Stimulated activated CD4-positive, alpha-beta T cell treated with anti-CD3 and anti-CD28 coated beads, TNF-alpha, amount 100 ng/mL, for 24 hours (primary cell): ENCODE measurements at places on chromosomes 3 and 15.

GRCh38 chr15:77032052-77032646, 37.2 kb downstream of the PSTPIP1 start:
- DNase-seq, result no peak

- DNase-seq, result no peak
Measured at GRCh38 chr3:180102134-180102533, 65.4 kb upstream of the PEX5L start.

DNA sequence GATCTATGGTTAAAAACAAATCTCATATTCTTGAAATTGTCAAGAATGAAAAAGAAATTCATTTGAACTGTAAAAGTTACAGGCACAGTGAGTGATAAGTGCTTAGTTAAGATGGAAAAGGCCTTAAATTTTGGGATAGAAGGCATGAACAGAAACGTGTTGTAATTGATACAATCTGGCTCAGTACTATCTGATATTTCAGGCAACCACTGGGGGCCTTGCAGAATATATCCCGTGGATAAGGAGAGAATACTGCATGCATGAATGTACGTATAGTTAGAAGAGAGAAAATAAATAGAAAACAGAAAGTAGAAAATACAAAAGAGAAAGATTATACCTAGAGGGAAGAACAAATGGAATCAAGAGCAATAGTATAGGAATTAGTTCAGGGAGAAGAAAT, 741.4 kb upstream of the CCDC54 start:
- DNase-seq, result no peak

DNA sequence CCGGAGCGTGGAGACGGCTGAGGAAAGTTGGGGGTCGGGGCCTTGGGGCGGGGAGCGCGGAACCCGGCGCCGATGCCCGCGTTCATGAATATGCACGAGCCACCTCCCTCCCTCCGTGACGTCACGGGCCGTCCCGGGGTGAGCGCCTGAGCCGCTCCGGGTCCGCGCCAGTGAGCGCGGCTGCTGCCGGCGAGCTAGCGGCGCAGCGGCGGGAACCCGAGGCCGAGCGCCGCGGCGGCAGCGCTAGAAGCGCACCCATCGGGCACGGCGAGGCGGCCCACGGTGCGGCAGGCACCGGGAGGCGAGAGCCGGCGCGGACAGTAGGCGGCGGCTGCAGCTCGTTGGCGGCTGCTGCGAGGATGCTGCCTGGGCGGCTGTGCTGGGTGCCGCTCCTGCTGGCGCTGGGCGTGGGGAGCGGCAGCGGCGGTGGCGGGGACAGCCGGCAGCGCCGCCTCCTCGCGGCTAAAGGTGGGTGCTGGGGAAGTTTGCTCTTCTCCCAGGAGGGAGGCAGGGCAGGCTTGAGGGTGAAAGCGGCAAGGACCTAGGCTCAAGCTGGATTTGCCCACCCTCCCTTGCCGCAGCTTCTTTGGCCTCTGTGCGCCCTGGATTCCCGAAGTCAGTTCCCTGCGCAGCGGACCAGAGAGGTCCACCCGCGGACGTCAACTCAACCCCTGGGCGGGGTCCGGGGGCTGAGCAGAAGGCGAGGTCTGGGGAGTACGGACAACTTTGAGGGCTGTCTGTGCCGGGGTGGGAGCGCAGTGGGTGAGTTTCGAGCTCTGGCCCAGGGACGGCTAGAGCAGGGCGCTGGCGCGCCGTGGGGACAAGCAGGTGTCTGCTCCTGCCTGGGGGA, at the start of gene CLSTN2:
Gene CLSTN2 (plus strand): TSS at position 170 of the 850 bp plus-strand sequence.
- no peak for DNase-seq

- no peak for DNase-seq
Measured at GRCh38 chr3:71466483-71466882, 117.0 kb downstream of the FOXP1 start.

DNA sequence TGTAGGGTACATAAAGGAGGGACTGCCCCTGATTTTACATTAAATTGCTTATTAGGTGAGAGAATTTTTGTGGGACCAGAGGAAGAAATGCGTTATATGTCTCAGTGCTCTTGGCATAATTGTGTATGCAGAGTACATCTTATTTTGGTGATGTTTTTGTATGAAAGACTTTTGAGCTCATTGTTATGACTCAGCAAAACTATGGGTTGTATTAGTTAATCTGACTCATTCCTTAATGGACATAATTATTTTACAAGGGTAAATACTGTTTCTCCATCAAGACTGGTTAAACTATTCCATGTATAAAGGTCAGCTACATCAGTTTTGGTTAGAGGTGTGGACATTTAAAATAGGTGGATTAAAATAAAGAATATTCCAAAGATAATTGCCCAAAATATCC, 156.8 kb downstream of the ALCAM start:
- DNase-seq, result no peak

- no peak for DNase-seq
Measured at GRCh38 chr3:50297896-50298725, 1.1 kb downstream of the HYAL3 start.

GRCh38 chr15:83653288-83653638, 660 bp upstream of the ADAMTSL3 start:
- no peak for DNase-seq

- no peak for DNase-seq
Measured at GRCh38 chr15:94168250-94168649, 63.1 kb upstream of the MCTP2 start.

- DNase-seq, result no peak
Measured at GRCh38 chr3:52432691-52433141, 12.2 kb downstream of the SEMA3G start.

- no peak for DNase-seq
Measured at GRCh38 chr3:4398120-4398940, 68.7 kb downstream of the SUMF1 start.

DNA sequence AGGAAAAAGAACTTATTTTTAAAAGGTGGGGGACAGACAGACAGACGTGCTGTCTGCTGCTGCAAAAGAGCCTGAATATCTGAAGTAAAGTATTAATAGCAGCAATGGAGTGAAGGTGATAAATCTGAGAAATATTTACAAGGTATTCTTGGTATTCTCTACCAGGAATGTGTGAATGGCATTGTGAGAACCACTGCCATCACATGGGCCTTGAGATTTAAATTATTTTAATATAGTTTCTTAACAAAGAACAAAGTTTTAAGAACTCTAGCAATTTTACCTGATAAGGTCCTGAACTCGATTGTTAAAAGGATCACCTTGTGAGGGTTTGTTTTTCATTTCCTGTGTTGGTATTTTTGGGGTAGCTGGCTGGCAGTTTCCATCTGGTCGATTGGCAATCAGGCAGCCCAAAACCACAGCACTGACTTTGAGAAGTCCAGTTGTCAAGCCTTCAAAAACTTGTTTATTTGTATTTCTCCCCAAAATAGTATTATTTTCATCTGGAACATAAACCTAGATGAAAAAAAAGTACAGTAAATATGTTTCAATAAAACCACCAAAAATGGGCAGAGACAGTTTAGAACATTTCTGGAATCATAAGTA, 97.3 kb downstream of the ISL2 start:
- no peak for DNase-seq

DNA sequence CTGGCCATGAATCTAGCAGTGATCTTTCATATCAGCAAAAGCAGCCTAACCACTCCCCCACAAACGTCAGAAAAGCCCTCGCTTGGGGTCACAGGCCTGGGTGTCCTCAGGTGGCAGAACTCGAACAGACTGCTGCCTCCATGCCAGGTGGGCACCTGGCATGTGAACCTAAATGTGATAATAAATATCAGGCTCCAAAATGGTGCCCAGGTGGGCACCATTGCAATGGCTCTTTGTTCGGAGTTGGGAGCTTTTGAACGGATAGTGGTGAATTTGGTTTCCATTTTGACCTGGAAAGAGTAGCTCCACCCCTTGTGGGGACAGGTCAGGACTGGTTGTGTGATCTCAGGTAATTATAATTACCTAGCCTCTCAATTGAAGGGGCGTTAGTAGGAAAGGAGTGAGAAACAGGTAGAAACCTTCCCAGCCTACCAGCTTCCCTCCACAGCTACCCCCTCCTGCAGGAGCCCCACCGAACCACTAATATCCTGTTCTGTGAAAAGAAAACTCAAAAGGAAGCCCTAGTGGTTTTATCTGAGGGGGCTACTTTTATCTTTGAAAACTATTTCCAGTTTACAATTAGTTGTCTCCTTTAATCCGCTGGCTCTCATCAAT, 18.1 kb downstream of the MYO1E start:
- DNase-seq, result no peak

DNA sequence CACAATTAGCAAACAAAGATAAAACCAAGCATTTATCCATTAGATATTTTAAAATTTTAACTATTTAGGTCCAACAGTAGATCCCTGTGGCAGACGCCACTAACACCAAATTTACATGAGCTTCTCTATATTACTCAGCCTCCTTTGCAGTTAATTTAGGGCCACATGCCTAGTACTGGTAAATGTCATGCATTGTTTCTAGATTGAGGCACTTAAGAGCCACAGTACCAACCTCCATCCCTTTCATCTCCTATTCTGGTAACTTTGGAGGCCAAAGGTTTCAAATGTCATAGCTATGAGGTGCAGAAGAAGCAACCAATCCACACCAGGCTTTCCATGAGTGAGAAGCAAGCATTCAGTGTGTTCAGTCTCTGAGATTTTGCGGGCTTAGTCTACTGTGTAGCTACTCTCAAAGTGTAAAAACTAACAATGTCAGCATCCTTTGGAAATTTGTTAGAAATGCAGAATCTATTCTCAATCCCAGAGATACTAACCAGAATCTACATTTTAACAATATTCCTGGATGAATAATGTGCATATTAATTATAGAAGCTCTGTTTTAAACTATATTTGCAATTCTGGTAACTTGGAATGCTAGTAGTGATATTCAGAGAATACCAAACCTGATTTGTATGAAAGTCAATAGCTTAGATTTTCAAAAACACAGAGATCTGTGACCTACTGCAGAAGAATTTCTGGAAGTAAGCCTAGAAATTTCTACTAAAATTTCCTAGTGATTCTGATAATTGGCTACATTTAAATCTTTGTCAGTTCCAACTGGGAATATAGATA, 206.3 kb upstream of the CD96 start:
- no peak for DNase-seq

- no peak for DNase-seq
Measured at GRCh38 chr15:69116391-69116790, 44.0 kb upstream of the GLCE start.

DNA sequence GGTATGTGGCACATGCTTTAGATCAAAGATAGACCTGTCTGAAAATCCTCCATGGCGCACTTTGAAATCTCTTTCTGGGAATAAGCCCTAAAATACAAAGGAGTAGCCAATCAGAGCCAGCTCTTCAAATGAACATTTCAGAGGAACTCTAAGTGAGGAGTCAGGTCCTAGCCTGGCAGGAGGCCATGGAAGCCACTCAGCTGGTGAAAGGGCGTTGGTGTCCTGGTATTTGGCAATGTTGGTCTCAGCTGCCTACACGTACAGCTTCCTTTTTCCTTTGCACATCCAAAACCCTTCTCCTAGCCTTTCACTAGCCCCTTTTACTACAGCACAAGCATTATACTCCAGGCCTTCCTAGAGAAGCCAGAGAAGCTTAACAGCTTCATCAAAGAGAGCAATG, 5.5 kb downstream of the WDR73 start:
- no peak for DNase-seq

- DNase-seq, result no peak
Measured at GRCh38 chr15:85625856-85626255, 168.9 kb downstream of the KLHL25 start.

DNA sequence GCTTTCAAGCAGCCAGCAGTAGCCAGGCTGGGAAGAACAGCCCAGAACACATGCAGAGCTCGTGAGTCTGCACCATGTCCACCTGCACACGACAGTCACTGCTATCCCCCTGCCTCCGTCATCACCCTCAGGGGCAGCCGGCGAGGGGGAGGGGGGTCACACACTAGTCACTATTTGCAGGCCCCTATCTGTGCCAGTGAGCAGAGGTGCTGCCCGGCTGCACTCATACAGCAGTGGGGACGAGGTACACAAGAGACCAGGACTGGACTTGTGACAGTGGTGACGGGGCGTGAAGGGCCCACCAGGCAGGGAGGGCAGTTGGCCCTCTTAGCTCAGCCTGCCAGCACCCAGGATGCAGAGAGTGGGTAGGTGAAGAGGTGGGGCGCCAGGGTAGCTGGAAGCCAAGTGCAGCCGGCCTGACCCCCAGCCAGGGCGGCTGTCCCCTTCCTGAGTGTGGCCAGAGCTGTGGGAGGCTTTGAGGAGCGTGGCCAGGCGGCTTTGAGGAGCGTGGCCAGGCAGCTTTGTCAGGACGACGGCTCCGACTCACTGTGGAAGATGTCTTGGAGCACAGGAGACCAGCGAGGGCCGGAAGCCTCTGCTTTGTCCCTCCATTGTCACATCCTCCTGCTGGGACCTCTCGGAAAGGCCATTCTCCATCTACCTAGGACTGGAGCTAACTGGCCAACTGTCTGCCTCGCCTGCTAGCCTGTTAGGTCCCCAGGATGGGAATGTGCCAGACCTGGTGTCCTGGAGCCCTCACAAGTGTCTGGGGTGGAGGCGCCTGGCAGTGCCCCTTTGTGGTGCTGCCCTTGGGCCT, 52.1 kb upstream of the FGD5 start:
- no peak for DNase-seq

GRCh38 chr15:42092398-42093318, 1.7 kb downstream of the PLA2G4D start:
- no peak for DNase-seq

DNA sequence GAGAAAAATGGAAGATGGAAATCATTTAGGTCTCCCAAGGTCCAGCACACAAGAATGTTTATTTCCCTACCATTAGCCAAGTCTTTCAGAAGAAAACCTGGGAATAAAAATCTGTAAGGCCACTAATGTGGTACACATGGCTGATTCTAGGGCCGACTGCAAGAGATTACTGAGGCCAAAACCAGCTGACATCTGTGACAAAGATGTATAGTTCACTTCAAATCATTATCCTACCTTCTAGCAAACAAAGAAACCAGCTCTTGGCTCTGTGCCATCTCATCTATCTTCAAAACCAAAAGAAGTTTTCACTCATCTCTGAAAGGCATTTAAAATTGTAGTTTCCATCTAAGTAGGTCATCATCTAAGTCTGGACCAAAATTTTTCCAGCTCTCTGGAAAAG, 43.9 kb downstream of the ERC2 start:
- DNase-seq, result no peak

GRCh38 chr3:128723477-128723876, 2.5 kb upstream of the RAB7A start:
- no peak for DNase-seq

DNA sequence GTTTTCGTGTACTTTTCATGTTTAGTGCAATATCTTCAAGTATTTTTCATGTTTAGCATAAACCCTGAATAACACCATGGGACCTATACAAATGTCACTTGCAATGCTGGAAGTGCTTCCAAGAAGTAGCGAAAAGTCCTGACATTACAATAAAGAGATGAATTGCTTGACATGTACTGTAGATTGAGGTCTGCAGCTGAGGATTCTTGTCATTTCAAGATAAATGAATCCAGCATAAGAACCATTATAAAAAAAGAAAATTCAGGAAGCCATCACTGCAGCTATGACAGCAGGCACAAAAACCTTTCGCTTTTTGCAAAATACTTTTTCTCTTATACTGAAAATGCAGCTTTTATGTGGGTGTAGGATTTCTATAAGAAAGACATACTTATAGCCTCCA, 37.4 kb downstream of the IFT57 start:
- no peak for DNase-seq

DNA sequence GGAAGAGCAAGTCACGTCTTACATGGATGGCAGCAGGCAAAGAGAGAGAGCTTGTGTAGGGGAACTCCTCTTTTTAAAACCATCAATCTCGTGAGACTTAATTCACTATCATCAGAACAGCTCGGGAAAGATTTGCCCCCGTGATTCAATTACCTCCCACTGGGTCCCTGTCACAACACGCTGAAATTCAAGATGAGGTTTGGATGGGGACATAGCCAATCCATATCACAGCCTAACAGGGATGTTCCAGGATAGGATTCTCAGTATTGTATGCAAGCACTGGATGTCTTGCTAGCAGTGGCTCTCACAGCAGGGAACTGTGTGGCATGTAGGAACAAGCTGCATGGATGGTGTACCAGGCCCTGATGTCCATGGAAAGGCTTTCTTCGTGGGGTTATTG, 47.8 kb upstream of the SLC24A5 start:
- DNase-seq, result no peak
